T-helper 2 cell treated with Interferon-gamma antibody and Interleukin-4, amounts not matched to agents 100 ng/mL and 5 ng/mL, for 36 hours (primary cell): ENCODE measurements at places on chromosomes 16 and 17. TPM values are rescaled to one million over a fixed set of nuclear protein-coding genes. Genes with fewer than 3 reads are reported as not detected.

Gene SPATA22
- not detected in 2 replicates for total RNA-seq

Gene AGRP
- not detected in 2 replicates for total RNA-seq

Gene KRT28
- not detected in 2 replicates for total RNA-seq

Gene ESRP2
- total RNA-seq = 0.07 TPM in 1 of 2 replicates, not detected in the other

Gene NEUROD2
- not detected in 2 replicates for total RNA-seq

Gene EPOP
- total RNA-seq = 7.2 and 7.3 TPM in 2 replicates

Gene TMIGD1
- total RNA-seq = not detected in 2 replicates

Gene MYH1
- total RNA-seq = not detected in 2 replicates

Gene PCGF2
- 1.7 and 2.2 TPM in 2 replicates for total RNA-seq

Gene TAC4
- not detected in 2 replicates for total RNA-seq

Gene HP
- total RNA-seq = not detected in 2 replicates

Gene GNGT2
- 13.3 and 13.7 TPM in 2 replicates for total RNA-seq

Gene ZG16
- total RNA-seq = not detected in 2 replicates

Gene ETV4
- total RNA-seq = 1.2 and 1.3 TPM in 2 replicates

Gene SAT2
- 17.8 and 18.2 TPM in 2 replicates for total RNA-seq

Gene RAC3
- total RNA-seq = 10.0 and 12.3 TPM in 2 replicates

Gene CANT1
- total RNA-seq = 68.1 and 69.5 TPM in 2 replicates

Gene ITPRIPL2
- 14.0 and 15.7 TPM in 2 replicates for total RNA-seq

Gene MT1A
- 0.57 and 0.82 TPM in 2 replicates for total RNA-seq

Gene WNT9B
- not detected in 2 replicates for total RNA-seq
